ENCODE measurements at places on chromosomes 4 and X.
A peak's percentile ranks its signal among the peaks of the same experiment; 100 is the strongest.

GRCh38 chr4:159358226-159358625, 255.3 kb downstream of the RAPGEF2 start:
- no peak for DNase-seq

DNA sequence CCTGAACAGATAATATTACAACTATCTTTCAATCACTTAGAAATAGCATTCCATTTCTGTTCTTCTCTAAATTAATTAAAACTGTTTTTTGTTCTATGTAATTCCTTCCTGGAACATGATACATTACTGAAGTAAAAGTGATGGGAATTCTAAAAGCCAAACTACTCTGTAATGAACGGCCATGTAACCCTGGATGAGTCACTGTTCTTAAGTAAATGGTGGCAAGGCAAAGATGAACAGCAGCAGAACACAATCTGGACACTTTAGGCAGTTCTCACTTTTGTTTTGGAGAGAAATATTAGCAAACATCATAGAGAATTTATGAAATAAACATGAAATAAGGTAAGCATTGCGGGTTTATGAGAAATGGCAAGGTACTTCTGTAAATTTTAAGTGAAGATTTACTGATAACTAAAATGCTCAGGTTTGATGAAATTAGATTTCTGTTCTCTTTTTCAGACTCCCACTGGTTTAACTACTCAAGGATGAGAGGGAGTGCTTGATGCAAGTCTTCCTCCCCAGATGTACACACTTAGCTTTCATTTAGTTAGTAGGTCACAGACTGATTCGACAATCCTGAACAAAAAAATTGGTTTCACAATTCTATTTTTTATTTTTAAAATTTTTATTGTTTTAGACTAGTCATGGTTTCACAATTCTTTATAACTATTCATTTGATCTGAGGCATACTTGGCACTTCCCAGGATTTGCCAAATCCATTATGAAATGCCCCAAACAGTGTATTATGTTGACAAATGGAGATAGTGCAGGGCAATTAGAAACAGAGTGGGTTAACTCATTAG, 964 bp upstream of the GPR82 start:
- DNase-seq, result no peak

DNA sequence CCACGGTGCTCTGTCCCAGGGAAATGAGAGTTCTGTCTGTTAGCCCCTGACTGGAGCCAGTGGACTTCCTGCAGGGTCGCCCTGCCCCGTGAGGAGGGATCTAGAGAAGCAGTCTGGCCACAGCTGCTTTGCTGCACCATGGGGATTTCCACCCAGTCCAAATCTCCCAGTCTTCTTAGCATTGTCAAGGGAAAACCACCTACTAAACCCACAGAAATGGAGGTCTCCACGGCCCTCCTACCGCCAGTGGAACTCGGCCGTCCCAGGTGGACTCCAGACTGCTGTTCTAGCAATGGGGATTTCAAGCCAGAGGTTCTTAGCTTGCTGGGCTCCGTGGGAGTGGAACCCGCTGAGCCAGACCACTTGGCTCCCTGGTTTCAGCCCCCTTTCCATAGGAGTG, 133.3 kb upstream of the PCDH7 start:
- no peak for DNase-seq

DNA sequence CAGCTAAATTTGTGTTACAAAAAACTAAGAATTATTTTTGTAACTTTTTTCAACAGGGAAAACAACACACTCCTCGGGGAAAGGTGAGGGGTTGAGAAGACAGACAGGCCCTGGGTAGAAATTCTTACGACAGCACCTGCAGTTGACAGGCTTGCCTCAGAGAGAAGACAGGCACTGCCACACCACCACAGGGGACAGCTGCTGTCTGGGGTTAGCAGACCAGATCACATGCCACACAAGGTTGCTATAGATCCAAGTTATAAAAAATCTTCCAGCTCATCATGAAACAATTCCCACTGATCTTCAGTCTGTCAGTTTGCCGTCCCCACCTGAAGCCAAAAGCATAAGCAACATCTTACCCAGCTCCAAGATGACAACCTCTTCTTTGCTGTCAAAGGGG, 143.2 kb upstream of the ZCCHC13 start:
- no peak for DNase-seq

DNA sequence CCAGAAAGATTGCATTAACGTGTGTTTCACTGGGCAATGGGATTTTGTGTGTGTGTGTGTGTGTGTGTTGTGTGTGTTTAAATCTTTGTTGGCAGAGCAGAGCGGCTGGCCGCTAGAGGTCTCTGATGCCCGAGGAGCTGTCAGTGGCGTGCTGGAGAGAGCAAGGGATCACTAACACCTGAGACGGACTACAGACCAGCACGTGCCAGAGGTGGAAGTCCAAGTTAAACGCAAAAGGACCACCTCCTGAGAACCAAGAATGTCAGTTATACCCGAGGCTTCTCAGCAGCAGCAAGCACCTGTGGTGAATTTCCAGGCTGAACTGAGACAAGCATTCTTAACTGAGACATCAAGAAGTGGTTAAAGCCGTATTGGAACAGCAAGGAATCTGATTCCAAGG, 9.0 kb upstream of the SLC25A14 start:
- peak; percentile 43 for DNase-seq

DNA sequence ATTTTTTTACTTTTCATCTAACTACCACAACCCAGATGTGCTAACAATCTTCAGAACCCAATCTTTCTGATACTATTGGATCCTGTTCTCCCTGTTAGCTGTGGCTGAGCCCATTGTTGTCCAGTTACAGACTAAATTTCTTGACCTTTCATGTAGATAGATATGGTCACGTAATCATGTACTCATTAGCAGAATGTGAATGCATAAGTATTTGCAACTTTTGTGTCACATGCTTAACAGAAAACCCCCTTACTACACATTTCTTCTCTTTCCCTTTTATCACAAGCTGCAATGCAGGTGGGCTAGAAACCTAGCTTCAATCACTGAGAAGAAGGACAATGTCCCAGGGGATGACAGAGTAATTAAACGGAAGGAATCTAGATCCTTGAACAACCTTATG, 13.1 kb upstream of the FAM13A start:
- DNase-seq, result no peak

DNA sequence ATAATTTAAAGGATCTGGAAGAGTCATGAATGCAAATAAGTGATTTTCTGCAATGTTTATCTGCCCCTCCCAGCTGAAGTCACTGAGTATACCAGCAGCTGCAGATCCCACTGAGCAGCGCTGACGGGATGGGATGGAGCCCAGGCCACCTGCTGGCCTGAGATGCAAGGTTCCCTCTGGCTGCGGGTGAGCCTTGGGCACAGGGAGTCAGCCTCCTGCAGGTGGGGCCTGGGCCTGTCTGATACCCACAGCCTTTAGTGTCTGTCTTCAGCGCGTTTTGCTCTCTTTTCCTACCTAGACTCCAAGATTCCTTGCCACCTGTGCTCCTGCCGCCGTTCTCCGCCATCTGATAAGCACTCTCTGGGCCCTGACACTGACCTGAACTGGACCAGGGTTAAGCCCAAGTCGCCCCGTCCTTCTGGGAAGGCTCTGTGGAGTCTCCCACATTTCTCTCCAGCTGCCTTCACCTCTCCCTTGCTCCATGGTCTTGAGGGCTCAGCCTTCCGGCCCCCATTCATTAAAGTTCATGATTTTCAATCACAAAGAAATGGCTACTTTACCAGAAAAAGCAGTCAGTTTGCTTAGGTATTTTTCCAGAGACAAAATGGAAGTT, 223.1 kb upstream of the FAT1 start:
- no peak for DNase-seq

DNA sequence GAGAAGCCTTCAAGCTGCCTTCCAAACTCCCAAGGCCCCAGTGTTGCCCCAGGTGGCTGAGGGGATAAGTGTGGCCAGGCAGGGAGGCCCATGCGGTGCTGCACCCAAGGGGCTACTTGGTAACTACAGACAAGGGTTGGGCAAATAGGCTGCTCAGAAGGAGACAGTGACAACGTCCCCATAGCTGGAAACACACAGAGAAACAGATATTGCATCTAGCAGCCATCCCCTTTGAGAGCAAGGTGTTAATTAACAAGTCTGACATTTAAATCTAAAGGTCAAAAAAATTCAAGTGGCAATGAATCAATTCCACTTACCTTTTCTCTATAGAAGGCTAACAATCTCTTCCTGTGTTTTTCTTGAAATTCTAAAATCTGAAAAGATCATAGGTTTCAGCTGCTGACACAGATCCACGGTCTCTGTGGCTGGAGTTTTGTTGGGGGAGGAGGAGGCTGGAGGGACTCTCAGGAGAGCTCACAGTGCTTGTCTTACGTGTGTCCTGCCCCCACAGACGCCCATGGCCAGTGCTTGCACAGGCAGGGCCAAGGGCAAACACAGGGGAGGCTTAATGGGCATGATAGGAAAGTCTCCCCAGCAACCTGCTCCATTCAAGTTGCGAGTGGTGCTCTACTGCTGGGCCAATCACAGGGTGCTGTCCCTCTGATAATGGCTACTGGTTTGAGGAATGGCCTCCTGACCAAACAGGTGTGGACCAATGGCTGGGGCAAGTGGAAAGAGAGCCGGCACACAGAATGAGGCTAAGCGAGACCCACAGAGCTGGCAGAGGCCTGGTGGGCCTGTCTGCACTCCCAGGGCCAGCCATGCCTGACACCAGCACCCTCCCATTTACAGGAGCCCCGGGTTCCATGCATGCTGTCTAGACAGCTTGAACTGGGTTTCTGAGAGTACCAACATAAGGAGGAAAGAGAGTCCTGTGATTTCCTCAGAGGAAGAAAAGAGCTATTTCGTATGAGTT, 22.6 kb downstream of the RNF212 start:
- DNase-seq, result no peak

DNA sequence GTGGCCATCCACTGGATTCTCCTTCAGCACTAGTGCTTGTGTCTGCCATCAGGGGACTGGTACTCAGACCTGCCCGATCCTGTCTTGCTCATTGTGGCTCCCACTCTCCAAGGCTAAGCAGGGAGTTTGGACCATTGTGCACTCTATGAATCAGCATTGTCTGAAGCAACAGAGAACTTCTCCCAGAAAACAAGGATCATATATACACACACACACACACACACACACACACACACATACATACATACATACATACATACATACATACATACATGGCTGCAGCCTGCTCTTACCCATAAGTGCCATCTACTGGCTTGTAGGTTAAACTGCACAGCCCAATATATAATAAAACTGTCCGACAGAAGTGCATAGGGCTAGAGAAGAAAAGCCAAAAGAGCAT, 345.3 kb upstream of the LCORL start:
- DNase-seq, result peak; percentile 37

DNA sequence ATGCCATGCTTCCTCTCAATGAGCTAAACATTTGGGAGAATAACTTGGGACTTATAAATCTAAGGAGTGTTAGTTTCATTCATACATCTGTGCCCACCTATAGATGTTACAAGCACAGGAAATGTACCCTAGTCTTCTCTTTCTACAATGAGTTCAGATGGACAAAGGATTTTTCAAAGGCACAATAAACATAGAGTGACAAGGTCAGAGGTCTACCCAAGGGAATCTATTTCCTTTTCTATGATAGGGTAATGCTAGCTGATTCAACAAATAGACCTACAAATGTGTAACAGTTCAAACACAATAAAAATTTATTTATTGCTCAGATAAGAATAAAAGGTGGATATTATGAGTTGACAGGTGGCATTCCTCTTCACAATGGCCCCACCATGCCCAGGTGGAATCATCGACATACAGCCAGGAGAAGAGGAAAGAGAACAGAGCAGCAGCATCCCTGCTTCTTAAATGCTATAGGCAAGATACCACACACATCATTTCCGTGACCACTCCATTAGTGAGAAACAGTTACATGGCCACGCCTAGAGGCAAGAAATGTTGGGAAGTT, 421.8 kb downstream of the HNRNPD start:
- DNase-seq, result no peak

DNA sequence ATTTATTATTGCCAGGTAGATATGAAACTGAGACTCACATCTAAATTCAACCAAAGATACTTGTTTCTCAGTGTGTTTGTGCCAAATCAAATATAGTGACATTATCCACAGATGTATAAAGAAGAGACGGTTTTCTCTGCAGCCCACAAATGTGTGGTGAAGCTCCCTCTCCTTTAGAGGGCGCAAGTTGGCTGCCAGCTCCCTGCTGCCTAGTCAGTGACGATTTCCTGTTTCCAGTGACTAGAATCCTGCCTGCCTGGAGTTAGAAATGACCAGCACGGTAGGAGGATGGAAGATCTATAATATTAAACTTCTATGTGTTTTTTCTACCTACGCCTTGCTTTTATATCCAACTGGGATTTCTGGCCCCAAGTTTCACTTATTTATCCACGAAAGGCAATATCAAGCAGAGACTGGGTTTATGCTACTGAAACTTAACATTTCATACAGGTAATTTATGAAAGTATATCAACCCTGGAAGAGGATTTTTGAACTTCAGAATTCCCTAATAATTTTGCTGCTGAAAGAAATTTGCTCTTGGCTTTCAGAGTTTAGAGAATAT, 1793.7 kb upstream of the TENM3 start:
- DNase-seq, result peak; percentile 25

DNA sequence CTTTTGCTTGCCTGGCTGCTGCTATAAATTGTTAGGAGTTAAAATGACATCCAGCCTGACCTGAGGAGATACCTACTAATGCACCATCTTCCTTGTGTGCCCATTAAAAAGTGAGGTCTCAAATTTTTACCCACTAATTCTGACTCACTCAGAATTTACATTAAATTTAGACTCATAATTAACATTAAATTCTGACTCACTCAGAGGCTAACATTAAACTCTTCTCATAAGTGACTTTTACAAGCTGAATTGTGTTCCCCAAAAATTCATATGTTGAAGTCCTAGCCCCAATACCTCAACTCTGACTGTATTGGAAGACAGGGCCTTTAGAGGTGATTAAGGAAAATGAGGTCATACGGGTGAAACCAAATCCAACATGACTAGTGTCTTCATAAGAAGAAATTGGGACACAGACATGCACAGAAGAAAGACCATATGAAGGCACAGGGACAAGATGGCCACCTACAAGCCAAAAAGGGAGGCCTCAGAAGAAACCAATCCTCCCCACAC, 11.8 kb downstream of the CASP6 start:
- DNase-seq, result no peak

- no peak for DNase-seq
These were observed 3.3 kb downstream of the RELL1 start for GRCh38 chr4:37682701-37683401.

DNA sequence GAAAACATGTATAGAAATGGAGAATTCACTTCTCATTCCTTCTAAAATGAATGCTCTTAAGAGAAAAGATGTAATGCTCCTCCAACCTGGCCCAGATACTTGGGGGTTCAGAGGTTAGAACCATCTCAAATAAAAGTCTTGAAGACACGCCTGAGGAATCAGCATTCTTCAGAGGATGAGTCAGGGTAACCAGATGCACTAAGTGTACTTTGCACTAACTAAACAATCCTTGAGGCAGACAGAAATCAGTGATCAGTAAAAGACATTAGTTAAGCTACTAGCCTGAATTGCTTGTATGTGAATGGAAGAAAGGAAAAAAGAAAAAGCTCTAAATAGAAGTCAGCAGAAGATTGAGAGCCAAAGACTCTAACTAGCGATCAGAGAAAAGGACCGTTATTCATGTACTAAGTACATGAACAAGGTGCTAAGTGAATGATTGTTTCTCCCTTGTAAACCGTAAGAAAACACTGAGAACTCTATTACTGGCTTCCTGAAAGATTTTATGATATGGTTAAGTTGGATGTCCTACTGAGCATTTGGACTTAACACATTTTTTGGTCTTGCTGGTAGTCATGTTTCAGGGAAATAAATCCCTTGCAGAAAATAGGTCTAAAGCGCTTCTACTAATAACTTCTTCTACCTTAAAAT, 738.3 kb downstream of the STPG2 start:
- DNase-seq, result no peak

GRCh38 chrX:42954880-42955279, 176.9 kb upstream of the PPP1R2C start:
- DNase-seq, result no peak

- DNase-seq, result no peak
These were observed 49.0 kb upstream of the CLNK start for GRCh38 chr4:10733481-10734062.

Measured in NCI-H1105 treated with DMSO at 0.1 percent for 48 hours (cell line).